Fibroblast of gingiva (primary cell): ENCODE measurements at places on chromosomes 2 and 18.
A peak's percentile ranks its signal among the peaks of the same experiment; 100 is the strongest.

GRCh38 chr2:56666777-56667176, 483.0 kb downstream of the CCDC85A start:
- DNase-seq: no peak

GRCh38 chr18:77765468-77765867, 515.8 kb downstream of the GALR1 start:
- DNase-seq: no peak

DNA sequence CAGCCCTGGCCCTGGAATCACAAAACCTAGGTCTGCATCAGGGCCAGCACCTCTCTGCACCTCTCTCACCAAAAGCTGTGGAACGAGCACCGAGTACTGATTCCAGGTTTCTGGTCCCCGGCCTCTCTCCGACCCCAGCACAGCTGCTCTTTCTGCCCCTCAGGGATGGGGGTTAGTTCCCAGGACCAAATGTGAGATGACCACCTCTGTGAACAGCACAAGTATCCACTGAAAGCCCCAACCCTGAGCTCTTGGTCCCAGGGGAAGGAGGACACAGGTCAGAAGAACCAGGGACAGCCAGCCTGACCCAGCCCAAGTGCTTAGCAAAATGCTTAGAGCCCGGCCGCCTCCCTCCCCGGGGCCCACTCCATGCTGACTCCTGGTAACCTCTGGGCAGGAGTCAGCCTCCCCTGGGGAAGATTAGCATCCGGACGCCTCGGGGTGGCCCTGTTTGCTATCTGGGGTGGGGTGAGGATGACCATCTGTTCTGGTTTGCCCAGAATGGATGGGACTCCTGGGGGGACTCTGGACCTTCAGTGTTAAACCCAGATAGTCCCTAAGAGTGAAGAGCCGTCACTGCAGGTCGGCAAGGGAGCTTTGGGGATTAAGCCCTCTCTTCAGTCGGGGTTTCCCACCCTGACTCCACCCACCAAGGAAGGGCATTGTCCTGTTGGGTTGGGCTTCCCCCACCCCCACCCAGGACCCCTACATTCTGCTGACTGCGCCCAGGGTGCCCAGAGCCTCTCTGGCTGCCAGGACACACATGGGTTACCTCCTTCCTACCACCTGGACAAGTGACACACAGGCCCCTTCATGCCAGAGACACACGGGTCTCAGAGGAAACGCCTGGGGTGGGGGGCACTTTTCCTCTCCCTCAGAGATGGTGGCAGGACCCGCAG, 9.4 kb upstream of the GPR55 start:
- no peak for DNase-seq

DNA sequence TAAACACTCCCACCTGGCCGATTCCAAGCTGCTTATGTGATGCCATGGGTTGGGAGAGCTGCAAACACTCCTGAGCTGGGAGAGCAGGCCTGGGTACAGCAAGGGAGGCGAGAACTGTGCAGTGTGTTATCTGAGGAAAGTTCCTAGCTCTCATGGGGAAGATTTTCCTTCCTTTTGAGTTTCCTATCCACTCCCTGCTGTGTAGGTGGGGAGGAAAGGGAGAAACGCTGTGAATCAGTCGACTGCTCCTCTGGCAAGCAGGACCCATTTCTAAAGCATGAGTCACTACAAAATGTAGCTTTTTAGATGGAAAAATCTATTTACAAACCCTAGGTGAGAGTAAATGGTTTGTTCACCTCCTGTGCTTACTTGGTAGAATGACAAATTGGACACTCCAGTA, 80.4 kb downstream of the SH3RF3 start:
- DNase-seq: peak; percentile 46

DNA sequence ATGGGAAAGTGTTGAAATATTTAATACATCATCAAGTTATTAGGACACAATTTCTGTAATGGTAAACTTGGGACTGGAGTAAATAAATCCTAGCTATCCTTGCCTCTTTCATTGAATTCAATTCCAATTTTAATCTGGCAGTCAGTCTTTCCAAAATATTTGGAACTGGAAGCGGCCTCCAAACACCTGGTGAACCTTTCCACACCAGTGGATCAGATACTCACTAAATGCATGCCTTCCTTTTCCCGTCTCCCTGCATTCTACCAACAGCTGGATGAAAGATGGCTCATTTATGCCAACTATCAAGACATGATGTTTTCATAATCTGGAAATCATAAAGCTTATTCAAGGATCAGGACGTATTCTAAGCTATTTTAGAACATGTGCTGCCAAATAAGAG, 488.2 kb upstream of the SPHKAP start:
- DNase-seq: peak; percentile 57

DNA sequence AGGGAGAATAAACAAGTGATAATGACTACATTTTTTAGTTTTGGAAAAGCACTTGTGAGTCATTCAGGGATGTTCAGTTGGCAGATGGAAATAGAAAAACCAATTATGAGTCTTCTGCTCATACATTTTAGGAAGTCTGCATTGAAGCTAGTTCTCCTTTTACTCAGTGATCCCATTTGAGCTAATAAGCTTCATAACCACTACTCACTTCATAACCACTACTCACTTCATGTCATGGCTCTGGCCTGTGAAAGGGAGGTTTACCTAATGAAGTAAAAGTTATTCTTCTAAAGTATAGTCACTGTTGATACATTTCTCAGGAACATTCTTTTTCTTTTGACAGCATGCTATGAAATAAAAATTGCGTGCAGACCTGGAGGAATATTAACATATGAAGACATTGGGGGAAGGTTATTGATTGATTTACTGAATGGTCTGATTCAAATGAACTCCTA, 948.7 kb downstream of the TSN start:
- DNase-seq: no peak

- no peak for DNase-seq
Measured at GRCh38 chr2:135349941-135350340, 181.1 kb downstream of the ZRANB3 start.

- no peak for DNase-seq
Measured at GRCh38 chr2:64012115-64012514, 7.1 kb downstream of the VPS54 start.

DNA sequence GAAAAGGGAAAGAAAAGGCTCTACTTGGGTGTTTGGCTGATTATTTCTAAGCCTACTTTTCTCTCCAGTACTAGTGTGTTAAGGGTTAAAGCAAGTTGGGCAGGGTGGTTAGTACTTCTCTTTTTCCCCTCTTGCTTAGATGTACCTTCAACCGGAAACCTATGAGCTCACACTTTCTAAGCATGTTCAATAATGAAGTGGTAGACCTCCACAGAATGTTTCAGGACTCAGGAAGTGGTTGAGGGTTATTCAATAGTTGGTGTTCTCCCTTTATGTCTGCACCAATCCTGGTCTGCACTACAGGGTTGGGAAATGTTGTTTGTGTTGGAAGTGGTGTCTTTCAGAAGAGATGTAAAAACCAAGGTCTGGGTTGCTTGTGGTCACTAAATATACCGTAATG, 137.1 kb downstream of the ZEB2 start:
- no peak for DNase-seq

DNA sequence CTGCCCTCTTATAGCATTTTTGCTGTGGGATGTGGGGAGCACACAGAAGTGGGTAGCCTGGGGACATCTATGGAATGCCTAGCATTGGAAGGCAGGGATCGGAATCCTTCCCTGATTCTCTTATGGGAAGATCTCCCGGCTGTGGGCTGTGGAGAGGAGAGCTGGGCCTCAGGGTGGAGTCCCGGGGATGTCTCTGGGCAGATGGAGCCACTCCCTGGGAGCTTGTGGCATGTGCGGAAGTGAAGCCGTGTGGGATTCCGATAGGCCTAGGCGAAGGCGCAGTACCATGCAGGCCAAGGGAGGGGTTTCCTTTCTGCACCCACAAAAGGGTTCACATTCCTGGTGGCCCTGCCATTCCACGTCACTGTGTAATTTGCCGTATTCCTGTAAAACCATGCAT, 87.9 kb downstream of the GLI2 start:
- DNase-seq: no peak

GRCh38 chr18:3449512-3450011, 410 bp upstream of the TGIF1 start:
- DNase-seq: no peak

GRCh38 chr2:39642051-39642718, 23.5 kb upstream of the TMEM178A start:
- DNase-seq: peak; percentile 38

DNA sequence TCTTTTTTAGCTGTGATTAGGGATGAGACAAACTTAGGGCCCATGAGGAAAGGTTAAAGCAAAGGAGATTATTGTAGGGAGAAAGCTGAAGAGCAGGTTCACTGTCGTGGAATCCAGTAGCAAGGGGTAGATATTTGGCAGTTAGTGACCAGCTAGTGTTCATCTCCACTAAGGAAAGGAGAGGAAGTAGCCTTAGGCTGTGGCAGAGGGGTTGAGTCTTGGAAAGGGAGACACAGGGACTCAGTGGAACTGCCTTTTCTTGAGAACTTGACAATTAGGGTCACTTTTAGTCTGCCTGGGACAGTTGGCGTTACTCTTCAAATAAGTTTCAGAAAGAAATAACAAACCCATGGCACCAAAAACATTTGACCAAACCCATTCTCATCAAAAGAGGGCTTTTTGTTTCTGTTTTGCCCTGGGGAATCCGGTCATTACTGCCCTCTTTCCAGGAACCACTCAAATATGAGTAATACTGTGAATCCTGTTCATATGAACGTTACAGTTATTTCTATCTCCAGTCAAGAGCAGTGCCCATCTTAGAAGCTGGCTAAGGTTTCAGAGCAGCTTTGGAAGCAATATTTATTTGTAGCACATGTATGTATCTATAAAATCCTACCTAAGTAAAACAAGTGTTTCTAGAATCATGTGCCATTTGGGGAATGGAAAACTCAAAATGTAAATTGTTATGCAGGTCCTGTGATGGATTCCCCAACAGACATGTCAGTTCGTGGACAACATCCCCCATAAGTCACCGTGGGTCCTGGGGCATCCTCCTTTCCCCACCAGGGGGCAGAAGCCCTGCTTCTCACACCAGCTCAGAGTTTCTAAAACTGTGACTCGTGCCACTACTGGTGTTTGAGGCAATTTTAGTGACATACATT, 77.3 kb upstream of the PHLPP1 start:
- no peak for DNase-seq

DNA sequence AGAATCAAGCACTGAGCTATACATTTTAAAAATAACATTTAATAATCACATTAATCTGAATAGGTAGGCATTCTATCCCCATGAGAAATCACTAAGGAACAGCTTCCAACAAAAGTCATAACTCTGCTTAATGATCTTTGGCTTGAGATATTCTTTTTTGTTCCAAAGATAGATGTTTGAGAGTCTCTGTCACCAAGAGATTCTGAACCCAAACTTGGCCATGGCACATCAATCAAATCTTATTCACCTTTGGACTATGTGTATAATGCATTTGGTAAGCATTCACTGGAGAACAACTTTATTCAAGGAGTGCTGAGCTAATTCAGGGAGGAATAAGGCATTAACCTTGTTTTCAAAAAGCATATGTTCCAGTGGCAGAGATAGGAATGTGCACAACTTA, 743.3 kb downstream of the SLC4A3 start:
- no peak for DNase-seq

GRCh38 chr2:75609937-75610508, 36.6 kb upstream of the MRPL19 start:
- no peak for DNase-seq

GRCh38 chr2:96839875-96840850, 3.7 kb downstream of the ANKRD23 start:
- DNase-seq: no peak

GRCh38 chr18:35542356-35542755, 39.2 kb upstream of the GALNT1 start:
- DNase-seq: no peak

GRCh38 chr2:234630801-234631261, 133.9 kb upstream of the ARL4C start:
- no peak for DNase-seq

- no peak for DNase-seq
Measured at GRCh38 chr2:147355706-147356105, 489.1 kb upstream of the ACVR2A start.

GRCh38 chr2:121886059-121886458, 130.6 kb downstream of the TSN start:
- DNase-seq: no peak

- peak; percentile 22 for DNase-seq
Measured at GRCh38 chr2:208280933-208281332, 14.9 kb downstream of the PIKFYVE start.

DNA sequence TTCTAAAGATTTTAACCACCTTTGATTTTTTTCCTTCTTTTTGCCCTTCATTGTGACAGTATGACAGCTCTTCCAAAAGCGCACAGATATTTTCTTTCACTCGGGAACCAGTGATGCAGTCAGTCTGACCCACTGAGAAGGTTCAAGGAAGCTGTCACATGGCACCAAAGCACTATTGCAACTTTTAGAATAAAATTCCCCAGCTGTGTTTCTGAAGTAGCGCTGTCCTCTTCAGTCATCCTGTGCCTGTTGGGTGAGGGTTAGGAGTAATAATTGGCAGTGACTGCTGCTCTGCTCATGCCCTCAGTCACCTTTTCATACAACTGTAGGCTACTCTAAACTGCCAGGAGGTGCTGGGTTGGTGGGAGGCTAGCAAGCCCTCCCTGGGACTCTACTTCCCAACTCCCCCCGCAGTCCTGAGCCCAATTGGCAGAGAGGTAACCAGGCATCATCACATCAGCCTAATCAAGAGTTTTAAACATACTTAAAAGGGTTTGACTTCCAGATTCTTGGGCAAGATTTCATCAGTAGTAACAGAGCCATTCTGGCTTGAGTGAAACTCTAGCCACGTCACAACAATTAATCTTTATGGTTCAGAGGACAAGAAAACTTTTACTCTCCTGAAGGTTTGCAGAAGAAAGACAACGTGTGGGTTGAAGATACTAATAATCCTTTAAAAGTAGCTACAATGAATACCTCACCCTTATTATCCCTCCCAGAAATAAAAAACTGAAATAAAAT, 473.3 kb downstream of the FBXO15 start:
- DNase-seq: peak; percentile 26

DNA sequence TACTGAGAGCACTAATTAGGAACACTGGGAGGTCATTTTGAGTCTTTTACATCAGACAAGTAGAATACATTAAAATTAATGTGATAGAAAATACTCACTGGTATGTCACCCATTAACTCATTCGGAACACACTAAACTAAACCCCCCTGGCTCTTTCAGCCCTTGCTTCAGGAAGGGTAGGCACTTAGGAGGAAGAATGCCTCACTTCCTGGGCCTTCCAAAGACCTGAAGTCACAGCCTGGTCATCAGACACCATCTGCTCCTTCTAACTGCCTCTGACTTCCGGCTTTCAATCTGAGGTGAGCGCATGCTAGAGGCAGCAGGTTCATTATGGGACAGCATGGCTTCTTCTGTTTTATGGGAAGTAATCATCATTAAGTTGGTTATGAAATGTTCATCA, 451.4 kb downstream of the PID1 start:
- DNase-seq: no peak

DNA sequence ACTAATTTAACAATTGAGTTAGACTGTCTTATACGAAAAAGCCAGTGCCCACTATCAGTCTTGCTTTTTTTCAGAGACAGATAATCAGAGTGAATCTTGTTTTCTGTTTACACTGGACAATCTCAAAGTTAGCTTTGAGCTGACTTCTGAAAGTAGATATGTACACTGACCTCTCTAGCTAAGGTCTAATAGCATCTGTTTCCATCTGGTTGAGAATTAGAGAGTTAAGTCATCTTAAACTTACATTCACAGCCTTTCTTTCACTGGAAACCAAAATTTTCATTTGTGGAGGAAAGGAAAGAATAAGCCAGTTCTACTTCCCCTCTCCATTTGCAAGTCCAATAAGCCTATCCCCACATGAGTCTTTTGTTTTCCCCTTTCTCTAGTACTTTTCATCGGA, 89.3 kb downstream of the VRK2 start:
- DNase-seq: no peak
